ENCODE measurements at places on chromosomes 2 and 18.

GRCh38 chr18:22883179-22883578, 49.9 kb upstream of the RBBP8 start:
- DNase-seq: no peak

- DNase-seq: peak; percentile 7
Measured at GRCh38 chr18:13437796-13438506, 219.4 kb downstream of the LDLRAD4 start.

- peak; percentile 28 for DNase-seq
Measured at GRCh38 chr2:134919341-134920210, 954 bp downstream of the CCNT2 start.

- DNase-seq: no peak
Measured at GRCh38 chr18:13394801-13395200, 176.2 kb downstream of the LDLRAD4 start.

DNA sequence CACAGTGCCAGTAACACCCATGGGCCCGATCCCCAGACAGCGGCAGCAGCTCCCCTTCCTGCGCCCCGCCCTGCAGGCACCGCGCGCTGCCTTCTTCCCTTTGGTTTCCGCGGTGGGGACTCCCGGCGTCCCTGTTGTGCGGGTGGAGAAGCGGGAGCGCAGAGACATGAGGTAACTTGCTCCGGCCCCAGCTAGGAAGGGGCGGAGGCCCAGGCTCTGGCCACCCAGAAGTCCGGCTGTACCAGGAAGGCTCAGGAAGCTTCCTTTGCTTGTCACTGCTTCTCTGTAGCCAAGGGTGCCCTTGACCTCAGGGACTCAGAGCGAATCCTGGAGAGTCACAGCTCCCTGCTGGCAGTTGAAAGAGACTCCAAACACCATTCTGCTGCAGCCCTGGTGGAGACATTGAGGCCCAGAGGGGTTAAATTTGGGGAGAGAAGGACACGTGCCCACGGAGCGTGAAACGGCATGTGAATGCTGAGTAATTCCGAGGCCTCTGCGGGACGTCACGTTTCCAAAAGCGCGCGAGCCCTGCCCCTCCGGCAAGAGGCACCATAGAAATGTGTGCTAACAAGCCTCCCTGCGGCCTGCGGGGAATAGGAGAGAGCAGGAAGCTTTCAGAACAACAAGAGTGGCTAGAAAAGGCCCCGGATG, 6.7 kb upstream of the ADCY3 start:
- DNase-seq: no peak

DNA sequence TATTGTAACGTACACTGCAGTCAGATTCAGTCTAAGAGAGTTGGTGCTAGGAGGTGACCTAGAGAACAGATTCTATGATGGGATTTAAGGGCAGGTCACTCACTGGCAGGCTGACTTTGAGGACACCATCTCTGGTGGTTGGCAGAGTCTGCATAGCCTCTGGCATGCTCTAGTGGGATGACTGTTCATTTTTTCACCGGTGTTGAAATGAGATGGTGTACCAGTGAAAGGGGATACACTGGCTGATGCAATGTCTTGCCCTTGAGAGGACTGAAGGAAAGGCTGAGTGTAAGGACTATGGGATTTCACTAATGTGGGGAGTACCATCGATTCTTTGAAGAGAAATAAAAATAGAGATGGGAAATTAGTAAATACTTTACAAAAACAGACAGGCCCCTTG, 186.9 kb upstream of the PIEZO2 start:
- DNase-seq: no peak

DNA sequence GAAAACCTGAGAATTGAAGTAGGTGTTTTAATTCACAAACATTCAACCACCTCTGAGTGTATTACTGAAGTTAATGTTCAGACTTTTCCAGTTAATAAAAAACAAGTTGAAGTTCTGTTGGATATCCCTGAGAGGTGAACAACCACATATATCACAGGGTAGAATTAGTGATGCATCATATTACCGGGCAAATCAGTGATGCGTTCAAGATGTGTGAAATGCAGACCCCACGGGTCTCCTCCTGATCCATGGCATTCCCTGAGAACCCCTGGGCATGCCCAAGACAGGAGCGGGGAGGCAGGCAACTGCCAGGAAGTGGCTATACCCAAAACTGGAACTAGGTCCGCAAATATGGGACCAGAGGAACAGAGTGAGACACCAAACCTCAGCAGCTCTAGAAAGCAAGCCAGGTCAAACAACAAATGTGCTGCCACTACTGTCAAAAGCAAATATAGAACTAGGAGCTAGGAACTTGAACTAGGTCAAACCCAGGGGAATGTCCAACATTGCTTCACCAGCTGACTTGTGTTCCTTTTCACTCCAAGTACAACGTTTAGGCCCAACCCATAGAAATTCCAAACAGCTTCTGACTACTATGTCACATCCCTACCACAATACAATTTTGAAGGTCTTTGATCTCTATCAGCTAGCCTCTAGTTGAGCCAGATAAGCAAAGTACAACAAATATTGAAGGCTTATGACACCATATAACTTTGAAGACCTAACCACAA, 20.2 kb downstream of the PSTPIP2 start:
- DNase-seq: no peak

DNA sequence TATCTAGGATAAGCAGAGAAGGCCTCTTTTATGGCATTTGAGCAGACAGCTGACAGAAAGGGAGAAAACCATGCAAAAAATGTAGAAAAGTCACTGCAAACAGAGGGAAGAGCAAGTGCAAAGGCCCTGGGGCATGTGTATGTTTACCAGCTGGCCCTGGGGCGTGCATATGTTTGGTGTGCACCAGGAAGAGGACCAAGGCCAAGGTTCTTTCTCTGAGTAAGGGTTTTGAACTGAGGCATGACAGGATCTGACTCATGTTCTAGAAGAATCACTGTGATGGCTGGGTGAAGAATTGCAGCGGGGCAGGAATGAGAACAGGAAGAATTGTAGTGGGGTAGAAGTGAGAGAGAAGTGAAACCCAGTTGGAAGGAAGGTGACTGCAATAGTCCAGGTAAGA, 69.6 kb downstream of the STEAP3 start:
- DNase-seq: no peak

DNA sequence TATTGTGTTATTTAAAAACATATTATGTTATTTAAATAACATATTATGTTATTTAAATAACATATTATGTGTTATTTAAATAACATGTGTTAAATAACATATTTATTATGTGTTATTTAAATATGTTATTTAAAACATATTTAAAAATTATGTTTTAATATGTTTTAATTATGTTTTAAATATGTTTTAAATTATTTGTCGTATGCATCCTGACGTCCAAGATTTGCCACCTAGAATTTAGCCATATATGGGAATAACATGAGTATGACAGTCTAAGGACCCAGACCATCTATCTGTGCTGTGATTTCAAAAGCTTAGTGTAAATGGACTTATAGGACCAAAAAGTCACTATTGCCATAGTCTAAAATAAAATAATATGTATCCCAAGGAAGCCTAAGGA, 484.3 kb upstream of the KLHL29 start:
- no peak for DNase-seq

DNA sequence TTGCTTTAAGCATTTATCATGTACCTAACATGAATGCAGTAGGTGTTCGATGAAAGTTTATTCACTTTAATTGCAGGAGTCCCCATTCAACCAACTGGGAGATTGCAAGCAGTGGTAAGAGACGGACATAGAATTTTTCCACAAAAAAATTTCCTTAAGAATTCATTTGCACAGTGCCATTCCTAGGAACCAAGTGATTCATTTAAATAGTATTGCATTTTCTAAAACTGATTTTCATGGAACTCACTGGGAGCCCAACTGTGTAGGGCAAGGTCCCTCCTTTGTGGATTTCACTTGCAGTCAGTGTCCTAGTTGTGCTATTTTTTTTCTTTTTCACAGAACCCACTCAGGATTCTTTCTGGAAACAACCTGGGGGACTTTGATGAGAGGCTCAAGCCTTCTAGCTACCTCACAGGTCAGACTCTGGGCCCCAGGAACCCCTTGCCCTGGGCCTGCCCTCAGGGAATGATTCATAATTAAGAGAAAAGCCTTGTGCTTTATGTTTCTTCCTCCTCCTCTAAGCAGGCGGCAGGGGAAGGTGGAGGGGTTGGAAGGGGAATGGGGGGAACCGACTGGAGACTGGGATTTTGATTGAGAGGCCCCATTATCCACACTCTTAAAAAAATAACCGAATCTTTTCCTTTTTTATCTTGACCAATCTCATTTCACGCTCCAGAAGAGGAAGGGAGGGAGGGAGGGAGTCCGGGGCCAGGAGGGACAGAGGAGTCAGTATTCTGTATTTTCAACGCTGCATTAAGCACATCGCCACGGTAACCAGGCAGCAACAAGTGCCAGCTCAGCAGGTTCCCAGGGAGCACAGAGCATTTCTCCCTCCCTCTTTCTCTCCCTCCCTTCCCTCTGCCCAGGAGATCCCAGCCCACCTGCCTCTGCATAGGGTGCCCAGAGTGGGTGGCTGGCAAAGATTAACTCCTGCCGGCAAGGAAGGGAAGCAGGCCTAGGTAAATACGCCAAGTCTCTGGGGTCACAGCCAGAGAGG, 51.8 kb downstream of the PSD4 start:
- DNase-seq: no peak
